ENCODE measurements at places on chromosomes 6 and 20.
A peak's percentile ranks its signal among the peaks of the same experiment; 100 is the strongest.

GRCh38 chr20:36482044-36482473 lies 59.3 kb upstream of the MYL9 start:
- DNase-seq: no peak

DNA sequence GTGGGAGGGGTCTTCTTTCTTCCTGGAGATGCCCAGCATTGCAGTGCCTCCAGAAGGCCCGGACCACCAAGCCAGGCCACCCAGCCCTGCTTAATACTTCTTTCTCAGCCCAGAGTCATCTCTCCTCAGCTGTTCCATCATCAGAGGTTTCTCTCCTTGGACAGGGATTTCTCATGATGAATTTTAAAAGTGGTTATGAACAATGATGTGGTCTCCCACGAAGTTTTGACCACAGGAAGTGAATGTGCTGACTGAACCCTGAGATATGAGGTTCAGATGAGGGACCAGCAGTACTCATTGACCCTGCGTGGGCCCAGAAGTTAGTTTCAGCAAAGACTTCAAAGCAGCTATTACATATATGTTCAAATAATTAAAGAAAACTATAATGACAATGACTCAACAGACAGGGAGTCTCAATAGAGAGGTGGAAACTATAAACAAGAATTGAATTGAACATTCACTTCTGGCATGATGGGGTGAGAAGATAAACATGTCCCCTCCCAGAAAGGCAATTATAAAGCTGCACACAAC lies 114.5 kb upstream of the SLC22A16 start:
- peak; percentile 37 for DNase-seq

GRCh38 chr20:10524034-10524476 lies 89.0 kb downstream of the SLX4IP start:
- no peak for DNase-seq

DNA sequence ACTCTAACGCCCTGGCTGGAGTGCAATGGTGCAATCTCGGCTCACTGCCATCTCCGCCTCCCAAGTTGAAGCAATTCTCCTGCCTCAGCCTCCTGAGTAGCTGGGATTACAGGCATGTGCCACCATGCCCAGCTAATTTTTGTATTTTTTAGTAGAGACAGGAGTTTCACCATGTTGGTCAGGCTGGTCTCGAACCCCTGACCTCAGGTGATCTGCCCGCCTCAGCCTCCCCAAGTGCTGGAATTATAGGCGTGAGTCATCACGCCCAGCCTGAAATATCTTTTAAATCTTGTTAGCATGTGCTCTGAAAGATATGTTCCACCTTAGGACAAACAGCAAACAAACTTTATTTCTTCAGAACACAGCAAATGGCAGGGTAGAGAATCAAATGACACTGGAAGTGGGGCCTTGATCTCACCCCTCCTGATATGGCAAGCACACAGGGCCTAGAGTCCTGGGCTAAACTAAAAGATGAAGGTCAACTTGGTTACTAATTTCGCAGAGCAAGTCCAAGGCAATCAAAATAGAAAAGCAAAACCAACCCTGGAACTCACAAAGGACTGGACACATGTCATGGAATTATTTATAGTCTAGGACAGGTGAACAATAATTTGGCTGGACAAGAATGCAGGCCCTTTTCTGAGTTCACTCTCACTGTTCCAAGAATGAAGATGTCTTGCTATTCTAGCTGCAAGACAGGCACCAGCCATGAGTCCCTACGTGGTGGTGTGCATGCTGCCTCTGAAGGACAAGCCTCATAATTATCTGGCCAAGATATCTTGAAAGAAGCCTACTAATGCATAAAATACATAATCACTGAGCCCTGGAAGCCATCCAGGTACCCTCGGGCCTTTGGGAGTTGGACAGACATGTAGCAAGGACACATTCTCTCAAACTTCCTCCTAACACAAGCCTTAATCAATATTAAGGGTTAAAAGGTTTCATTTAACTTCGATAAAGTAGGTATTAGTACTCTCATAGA lies 35.6 kb downstream of the B4GALT5 start:
- DNase-seq: no peak

DNA sequence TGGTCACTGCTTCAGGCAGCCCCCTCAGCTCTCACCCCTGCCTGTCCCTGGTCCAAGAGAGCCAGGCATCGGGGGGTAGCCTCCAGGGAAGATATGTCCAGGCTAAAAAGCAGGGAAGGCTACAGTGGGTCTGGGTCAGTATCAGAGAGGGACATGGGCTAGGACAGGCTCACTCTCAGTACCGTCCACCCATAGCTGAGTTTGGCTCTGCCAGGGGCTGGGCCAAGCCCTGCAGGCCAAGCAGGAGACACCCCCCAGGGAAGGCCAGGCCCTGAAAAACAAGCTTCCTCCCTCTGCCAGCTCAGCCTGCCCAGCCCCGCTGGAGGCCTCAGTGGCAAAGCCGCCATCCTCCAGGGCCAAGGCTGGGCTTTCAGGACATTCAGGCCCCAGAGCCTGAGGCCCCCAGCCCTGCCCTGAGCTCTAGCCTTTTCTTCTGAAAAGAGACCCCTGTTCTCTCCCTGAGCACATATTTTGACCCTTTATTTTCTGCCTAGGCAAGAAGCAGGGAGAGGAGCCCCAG lies 28.6 kb upstream of the TGM2 start:
- no peak for DNase-seq

GRCh38 chr6:45633272-45633908 lies 255.7 kb upstream of the SUPT3H start:
- DNase-seq: no peak

DNA sequence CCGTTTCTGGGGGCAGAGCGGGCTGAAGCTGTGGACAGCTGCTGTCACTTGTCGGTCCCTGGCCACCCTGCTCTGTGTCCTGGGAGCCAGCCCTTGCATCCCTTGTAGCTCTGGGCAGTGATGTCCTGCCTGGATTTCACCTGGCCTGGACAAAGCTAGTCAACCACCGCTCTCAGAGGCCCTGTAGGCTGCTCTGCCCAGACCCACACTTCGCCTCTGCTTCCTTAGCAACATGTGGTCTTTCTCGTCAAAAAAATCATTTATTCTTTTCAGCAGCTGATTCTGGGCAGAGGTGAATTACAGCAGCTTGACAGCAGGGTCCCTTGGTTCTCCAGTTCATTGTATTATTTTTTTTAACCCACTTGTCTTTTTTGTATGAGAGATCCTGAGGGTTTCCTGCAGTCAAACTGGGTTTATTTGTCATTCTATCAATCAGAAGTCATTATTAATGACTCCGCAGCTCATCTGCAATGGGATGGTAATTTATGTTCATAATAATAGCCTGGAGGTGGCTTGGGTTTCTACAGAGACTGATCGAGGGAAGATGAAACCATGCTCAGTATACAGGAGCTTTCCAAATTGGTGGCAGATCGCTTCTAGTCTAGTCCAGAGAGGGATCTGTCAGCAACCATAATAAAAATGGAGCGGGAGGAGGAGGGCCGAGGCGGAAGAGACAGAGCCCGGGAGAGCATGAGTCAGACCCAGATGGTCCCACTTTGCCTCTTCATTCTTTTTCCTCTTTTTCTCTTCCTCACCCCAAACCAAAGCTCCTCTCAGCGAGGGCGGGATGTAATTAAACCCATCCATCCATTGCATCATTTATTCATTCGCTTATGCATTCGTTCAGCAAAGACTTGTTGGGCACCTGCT lies 22.4 kb downstream of the EDN3 start:
- DNase-seq: peak; percentile 85

- peak; percentile 48 for DNase-seq
These were observed 75.2 kb upstream of the ARHGAP18 start for GRCh38 chr6:129785047-129785755.

DNA sequence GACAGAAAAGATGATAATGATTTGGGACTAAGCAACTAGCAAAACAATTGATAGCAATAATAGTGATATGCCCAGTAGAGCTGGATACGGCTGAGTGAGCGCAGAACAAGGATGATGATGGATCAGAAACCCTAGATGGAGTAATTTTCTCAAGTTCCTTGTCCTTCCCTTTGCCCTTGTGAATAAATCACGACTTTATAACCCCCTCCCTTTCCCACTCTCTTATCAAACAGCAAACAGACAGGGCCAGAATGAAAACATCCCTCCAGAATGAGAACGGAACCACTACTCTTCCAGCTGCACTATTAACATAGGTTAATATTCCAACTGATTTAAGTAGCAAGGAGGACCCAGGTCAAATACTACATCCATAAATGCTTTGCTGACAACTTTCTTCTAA lies 1.3 kb upstream of the MTFR2 start:
- no peak for DNase-seq

GRCh38 chr6:150937132-150937906 lies 71.8 kb downstream of the MTHFD1L start:
- DNase-seq: peak; percentile 50

- no peak for DNase-seq
These were observed 66.3 kb downstream of the PPP1R3G start for GRCh38 chr6:5151360-5151954.

- no peak for DNase-seq
These were observed 178.1 kb downstream of the RIMS1 start for GRCh38 chr6:72064399-72064975.

GRCh38 chr6:75126518-75126917 lies 79.3 kb downstream of the COL12A1 start:
- no peak for DNase-seq

DNA sequence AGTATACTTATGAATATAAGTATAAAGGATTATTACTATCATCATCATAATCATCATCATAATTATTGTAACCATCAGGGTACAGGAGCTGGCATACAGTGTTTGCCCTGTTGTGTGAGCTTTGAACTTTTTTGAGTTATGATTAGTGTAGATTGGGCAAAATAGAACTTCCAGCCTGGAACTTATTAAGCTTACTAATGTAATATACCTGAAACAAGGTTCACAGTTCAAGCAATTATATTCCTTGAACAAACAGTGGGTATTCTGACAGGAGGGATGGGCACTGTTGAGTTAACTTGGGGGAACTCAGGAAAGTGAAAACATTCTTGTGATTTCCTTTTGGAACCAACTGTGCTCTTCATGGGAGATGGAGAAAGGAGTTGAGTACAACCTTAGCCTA lies 680.0 kb downstream of the DOK5 start:
- DNase-seq: no peak

- no peak for DNase-seq
These were observed 147.8 kb downstream of the HS3ST5 start for GRCh38 chr6:114195027-114195365.

DNA sequence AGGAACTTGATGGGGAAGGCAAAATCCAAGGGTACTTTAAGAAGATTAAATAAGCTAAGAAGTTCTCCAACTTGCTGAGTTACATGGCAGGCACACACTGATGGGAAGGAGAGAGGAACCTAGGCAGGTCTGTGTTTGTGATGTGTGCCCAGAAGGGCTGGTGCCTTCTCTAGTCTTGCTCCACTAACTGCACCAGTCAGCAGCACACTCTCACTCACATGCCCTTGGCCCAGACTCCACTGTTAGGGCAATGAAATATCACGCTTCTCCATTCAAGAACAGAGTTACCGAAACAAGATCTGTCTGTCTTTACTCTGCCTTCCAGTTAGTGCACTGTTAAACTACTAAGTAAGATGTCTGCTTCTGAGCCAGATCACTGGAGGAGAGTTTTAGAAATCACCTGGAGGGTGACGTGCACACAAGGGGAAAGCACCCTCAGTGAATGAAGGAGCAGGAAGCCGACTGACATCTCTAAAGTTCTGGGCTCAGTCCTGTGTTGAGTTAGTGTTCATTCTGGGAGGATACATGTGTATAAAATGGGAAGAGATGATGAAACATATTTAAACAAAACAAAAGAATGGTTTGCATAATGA lies 251.1 kb downstream of the FOXC1 start:
- no peak for DNase-seq

GRCh38 chr20:21607971-21608725 lies 94.3 kb upstream of the NKX2-2 start:
- DNase-seq: no peak

DNA sequence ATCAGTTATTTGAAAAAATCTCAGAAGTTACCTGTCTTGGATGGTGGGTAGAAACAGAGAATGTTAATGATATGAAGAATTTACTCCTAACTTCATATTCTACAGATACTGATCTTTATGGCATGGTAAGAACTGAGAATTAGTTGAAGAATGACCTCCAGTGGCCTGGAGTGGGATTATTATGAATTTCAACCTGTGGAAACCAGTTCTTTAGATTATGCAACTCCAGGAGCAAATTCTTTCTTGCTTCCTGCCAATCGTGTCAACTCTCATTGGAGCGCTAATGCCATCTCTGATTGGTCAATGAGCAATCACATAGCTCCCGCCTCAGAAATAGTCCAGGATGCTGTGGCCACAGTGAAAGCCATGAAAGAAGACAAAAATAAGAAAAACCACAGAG lies 40.6 kb downstream of the LYRM2 start:
- peak; percentile 20 for DNase-seq

GRCh38 chr6:137799950-137800568 lies 67.0 kb upstream of the TNFAIP3 start:
- DNase-seq: peak; percentile 51

GRCh38 chr6:111091987-111092386 lies 4.7 kb downstream of the SLC16A10 start:
- no peak for DNase-seq
